ENCODE measurements at places on chromosomes 11 and 22.
A peak's percentile ranks its signal among the peaks of the same experiment; 100 is the strongest.

GRCh38 chr11:23103416-23103815, 243.1 kb upstream of the CCDC179 start:
- no peak for DNase-seq

DNA sequence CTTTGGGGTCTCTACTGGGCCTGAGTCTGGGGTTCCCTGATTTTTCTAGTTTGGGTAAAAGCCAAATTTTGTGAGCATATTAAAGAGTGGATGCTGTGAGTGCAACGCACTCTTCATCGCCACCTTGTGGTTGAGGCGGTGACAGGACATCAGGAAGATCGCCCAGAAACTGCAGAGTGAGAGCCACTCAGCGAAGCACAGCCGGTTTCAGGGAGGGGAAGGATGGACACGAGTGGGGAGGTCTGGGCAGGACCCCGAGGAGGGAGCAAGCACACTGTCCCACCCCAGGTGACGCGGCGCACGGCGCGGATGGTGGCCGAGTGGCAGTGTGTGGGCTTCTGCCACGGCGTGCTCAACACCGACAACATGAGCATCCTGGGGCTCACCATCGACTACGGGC, 9.1 kb downstream of the SELENOO start:
- DNase-seq: peak; percentile 83

GRCh38 chr11:13344818-13345217, 67.2 kb downstream of the BMAL1 start:
- DNase-seq: no peak

DNA sequence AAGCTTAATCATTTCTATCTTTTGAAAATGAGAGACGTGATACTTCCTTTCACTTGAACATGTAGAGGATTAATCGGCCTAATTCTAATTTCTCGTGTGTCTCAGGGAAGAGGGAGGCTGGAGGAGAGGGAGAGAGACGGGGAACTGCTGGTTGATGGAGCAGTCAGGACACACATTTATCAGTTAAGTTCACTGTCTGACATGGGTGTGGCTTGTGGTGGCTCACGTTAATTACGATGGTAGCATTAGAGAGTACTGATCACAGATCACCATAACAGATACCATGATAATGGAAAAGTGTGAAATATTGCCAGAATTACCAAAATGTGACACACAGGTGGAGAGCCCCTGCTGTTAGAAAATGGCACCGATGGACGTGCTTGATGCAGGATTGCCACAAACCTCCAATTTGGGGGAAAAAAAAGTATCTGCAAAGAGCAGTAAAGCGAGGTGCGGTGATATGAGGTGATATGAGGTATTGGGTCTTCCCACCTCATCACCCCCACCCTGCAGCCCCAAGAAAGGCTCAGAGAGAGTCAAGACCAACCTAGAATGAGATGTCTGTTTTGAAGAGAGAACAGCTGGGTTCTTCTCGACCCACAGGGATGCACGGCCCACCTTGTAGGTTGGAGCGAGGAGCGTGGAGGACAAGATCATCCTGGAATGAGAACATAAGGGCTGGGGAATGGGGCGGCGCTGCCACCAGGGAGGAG, 19.7 kb downstream of the ZBED4 start:
- DNase-seq: no peak

- DNase-seq: no peak
These were observed 64.6 kb downstream of the CTTN start for GRCh38 chr11:70462818-70463477.

DNA sequence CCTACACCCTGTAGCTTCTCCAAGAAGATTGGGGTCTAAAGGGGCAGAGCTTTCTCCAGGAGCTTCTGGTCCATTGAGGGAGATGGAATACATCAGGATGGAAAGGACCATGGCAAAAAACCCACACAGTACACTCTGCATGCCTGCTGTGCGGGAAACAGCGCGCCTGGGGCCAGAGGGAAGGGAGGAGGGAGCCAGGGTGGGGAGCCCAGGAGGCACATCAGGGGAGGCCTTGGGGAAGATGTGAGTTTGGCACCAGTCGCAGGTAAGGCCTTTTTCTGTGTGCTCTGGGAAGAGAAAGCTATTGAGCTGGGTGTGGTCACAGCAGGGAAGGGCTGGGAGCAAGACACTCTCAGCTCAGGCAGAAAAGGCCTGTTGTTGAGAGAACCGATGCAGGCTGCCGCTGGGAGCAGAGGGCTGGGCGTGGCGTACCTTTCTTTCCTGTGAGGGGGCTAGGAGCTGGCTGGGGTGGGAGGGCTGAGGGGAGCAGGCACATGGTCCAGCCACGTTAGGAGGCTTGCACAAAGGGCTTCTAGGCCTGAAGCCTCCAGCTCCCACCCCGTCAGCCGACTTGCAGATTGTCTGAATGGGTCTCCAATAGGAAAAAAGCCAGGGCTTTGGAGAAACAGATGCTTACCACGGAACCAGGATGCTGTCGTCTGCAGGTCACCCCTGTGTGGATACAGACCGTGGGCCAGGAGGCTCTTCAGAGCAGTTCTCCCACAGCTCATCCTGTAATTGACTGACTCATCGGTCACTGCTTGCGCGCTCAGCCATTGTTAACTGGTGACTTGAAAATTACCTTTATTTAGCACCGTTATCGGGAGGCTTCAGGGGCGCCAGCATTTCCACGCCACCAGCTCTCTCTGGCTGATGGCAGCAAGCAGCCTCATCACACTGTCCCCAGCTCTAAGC, 237.3 kb downstream of the ST3GAL4 start:
- DNase-seq: no peak

GRCh38 chr11:69931994-69932910, 113.0 kb upstream of the FGF3 start:
- no peak for DNase-seq

GRCh38 chr22:20604776-20605221, 97.4 kb downstream of the MED15 start:
- no peak for DNase-seq

GRCh38 chr11:69449320-69450063, 32.0 kb upstream of the LINC01488 start:
- DNase-seq: no peak

GRCh38 chr11:71184421-71185210, 67.8 kb downstream of the SHANK2 start:
- DNase-seq: no peak

- no peak for DNase-seq
These were observed 570.3 kb upstream of the ANO5 start for GRCh38 chr11:21622566-21622965.

DNA sequence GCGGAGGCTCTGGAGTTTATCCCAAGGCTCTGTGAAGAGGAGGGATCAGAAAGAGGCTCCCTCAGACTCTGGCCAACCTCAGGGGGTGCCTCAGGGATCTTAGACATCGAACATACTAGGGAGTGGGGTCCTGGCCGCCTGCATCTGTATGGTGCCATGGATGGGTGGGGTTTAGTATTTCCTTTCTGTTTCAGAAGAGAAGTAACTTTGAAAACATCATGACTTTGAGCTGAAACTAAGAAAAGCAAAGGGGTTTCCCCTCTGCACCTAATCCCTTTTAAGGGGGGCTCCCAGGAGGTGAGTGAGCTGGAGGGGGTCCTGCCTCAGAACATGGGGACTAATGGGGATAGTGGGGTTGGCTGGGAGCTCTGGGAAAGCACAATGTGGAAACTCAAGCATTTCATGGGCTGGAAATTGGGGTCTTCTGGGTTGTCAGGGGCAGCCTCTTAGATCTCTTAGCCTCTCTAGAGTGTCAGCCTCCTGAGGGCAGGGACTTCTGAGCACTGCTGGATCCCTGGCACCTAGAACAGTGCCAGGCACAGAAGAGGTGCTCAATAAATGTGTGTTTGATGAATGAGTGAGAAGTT, 11.8 kb upstream of the SSTR3 start:
- DNase-seq: peak; percentile 40
